T-helper 1 cell treated with Interleukin-12 subunit alpha and Interleukin-12 subunit beta and Interleukin-4 antibody, amounts not matched to agents 30 ng/mL and 1 ng/mL, for 36 hours (primary cell): ENCODE measurements at places on chromosomes 11 and 22. TPM values are rescaled to one million over a fixed set of nuclear protein-coding genes. Genes with fewer than 3 reads are reported as not detected.

Gene OR10A2
- total RNA-seq, result not detected in 2 replicates

Gene MN1
- 0.25 and 0.34 TPM in 2 replicates for total RNA-seq

Gene IL17REL
- total RNA-seq, result 0.07 TPM in 1 of 2 replicates, not detected in the other

Gene OR51E2
- not detected in 2 replicates for total RNA-seq

Gene GAS2L1
- total RNA-seq, result 2.7 TPM in 2 replicates

Gene TCF20
- total RNA-seq, result 83.0 and 84.4 TPM in 2 replicates

Gene CARD10
- total RNA-seq, result not detected in 2 replicates

Gene CHADL
- 0.24 and 0.27 TPM in 2 replicates for total RNA-seq

Gene OR56A1
- total RNA-seq, result not detected in 2 replicates

Gene OR51B2
- total RNA-seq, result not detected in 2 replicates

Gene MIAT
- 249 and 268 TPM in 2 replicates for total RNA-seq

Gene KDM4E
- not detected in 2 replicates for total RNA-seq

Gene RASGRP2
- total RNA-seq, result 189 and 192 TPM in 2 replicates

Gene CD6
- total RNA-seq, result 327 and 336 TPM in 2 replicates

Gene MMP10
- total RNA-seq, result not detected in 2 replicates

Gene GGT1
- 151 and 164 TPM in 2 replicates for total RNA-seq

Gene OR2D2
- 0.20 TPM in 2 replicates for total RNA-seq

Gene ASCC2
- total RNA-seq, result 91.7 and 93.7 TPM in 2 replicates

Gene CDC42BPG
- total RNA-seq, result 0.42 and 1.0 TPM in 2 replicates

Gene SCN2B
- not detected in 2 replicates for total RNA-seq

Gene OR6X1
- total RNA-seq, result not detected in 2 replicates

Gene ASPHD2
- total RNA-seq, result 17.4 and 18.5 TPM in 2 replicates

Gene BTBD10
- total RNA-seq, result 27.3 and 29.5 TPM in 2 replicates

Gene TSGA10IP
- total RNA-seq, result not detected in 2 replicates

Gene EFCAB6
- not detected in 2 replicates for total RNA-seq

Gene USP2
- 0.15 and 0.17 TPM in 2 replicates for total RNA-seq

Gene OR5P2
- not detected in 2 replicates for total RNA-seq

Gene CASP12
- total RNA-seq, result not detected in 2 replicates

Gene KRTAP5-11
- total RNA-seq, result not detected in 2 replicates

Gene OR8I2
- total RNA-seq, result not detected in 2 replicates
